ENCODE measurements at places on chromosomes 4 and X.

DNA sequence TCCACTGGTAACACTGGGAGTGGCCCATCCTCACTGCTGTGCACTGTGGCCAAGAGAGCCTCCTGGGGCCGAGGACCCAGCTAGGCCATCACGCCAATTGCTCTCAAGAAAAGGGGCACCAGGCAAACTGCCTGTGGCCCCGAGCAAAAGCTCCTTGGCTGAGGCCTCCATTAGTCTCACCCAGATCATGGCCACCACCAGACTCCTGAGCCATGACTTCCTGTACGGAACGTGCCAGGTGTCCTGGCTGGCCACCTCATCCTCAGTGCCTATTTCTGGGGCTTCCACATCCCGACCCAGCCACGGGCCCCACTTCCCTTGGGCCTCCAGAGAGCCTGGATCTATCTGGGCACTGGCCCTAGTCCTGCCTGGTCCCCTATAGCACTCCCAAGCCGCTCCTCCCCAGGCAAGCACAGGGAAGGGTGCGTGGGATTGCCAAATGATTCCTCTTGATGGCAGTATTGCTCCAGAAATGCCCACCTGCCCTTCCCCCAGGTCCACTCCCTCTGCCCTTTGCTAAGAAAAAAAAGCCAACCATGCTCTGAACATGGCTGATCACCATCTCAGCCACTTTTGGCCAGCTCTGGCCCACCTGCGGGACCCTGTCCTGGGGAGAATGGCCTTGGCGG is 212.6 kb upstream of the AGTR2 start:
- no peak for DNase-seq

DNA sequence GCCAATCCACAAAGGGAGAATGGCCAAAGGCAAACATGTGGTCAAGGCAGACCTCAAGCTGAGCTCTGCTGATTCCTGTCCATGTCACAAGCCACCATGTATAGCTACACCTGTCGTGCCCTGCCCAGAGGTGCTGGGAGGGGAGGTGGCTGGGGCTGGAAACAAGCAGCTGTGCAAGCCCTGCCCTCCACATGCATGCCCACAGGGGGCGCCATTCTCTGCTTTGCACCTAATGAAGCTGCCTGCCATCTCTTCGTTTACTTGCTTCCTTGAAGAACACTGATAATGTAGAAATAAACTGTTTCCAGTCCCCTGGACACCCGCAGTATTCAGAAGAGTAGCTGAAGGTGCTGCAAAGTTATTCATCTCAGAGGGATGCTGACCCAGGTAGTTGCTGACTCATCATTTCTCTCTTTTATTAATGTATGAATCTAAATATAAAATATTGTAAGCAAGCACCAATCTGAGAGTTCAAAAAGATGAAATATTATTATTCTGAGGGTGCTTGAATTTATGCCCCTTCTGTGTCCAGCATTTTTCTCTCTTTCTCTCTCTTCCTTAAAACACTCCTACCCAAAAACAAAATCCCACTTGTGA is 278.6 kb downstream of the ADGRA3 start:
- no peak for DNase-seq

DNA sequence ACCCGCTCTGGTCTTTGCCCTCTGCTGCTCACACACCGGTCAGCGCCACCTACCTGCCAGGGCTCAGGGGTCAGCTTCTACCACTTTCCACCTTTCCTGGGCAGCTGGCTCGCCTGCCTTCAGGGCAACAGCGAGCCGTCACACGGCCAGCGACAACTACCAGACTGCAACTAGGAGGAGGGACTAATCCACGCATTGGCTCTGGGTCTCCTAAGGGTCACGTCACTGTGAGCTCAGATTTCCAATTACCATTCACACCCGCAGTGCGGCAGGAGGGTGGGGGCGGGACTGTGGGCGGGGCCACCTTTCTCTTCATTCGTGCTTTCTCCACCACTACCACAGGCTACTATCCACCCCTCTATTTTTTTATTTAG is at the start of gene BEX5:
TSS of gene BEX5 (minus strand) at position 172 of the 374 bp plus-strand sequence. CDS start 1,712 bp downstream, outside the sequence.
- DNase-seq: peak; percentile 72

DNA sequence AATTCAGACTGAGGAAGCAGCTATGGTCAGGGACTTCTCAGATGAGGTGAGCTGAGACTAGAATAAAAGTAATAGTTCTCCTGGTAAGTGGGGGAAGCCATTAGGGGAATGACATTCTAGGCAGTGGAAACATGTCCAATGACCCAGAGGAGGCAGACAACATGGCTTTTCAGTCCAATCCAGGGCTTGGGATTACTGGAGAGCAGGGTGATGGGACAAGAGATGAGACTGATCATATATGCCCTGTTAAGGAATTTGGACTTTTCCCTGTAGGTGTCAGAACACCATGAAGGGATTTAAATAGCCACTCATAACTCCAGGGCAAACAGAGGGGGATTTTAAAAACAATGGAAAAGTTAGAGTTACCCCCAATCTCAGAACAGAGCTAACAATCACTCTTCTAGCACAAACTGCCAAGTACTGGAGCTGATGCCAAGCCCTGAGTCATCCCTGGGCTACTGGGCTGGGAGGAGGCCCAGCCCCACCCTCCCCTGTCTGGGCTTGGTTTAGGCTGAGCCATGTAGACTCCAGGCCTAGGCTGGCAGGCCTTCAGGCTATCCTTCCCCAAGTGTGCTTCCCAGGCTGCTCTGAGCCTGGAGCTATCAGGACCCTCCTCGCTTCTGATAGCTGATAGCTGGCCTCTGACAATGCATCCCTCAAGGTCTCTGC is 22.7 kb upstream of the MSN start:
- no peak for DNase-seq

DNA sequence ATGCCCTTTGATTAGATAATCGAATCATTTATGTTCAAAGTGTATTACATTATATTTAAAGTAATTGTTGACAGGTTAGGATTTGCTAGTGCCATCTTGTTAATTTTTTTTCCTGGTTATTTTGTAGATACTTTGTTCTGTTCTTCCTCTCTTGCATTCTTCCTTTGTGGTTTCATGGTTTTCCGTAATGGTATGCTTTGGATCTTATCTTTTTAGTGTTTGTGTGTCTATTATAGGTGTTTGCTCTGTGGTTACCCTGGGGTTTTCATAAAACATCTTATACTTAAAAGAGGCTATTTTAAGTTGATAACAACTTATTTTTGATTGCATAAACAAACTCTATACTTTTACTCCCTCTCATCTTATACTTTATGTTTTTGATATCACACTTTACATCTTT is 108.2 kb upstream of the SRD5A3 start:
- DNase-seq: no peak

DNA sequence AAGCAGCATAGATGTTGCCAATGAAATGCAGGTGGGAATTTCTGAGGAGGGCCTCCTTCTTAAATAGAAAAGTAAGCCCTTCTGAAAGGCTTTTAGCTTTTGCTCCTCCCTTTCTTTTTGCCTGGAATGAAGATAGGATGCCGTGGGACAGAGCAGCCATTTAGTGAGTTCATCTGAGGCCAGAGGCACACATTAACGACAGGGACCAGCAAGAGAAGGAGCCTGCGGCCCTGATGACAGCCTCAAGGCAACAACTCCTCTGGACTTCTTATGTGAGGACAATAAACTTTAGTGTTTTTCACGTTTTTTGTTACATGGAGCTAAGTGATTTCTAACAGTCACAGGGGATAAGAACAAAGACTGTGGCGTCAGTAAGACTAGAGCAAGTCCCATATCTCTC is 1.1 kb upstream of the BDH2 start:
- no peak for DNase-seq

- no peak for DNase-seq
Observed at GRCh38 chr4:57504797-57505530, 394.8 kb upstream of the IGFBP7 start.

GRCh38 chr4:20391198-20391597 is 139.5 kb downstream of the SLIT2 start:
- DNase-seq: no peak

DNA sequence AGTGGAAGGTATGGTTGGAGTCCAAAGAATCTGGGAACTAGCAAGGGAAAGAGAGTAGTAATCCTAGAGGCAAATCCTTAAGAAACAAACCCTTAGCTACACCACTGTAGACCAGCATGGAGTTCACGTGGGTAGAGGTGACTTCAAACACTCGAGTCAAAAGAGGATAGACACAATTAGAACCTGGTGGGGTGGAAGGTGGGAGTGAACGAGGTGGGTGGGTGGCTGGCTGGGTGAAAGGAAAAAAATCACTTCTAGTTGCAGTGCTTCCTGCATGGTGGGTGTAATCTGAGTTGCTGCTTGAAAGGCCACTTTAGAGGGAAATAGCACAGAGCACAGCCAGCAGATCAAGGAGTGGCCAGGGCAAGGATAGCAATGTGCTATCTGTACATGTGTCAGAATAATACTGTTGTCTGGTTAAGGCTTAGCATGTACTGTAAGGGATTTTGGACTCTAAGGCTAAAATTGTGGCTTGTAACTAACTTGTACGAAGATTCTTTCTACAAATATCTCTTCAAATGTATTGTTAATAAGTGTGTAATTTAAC is 356.2 kb downstream of the GRIA2 start:
- DNase-seq: no peak

DNA sequence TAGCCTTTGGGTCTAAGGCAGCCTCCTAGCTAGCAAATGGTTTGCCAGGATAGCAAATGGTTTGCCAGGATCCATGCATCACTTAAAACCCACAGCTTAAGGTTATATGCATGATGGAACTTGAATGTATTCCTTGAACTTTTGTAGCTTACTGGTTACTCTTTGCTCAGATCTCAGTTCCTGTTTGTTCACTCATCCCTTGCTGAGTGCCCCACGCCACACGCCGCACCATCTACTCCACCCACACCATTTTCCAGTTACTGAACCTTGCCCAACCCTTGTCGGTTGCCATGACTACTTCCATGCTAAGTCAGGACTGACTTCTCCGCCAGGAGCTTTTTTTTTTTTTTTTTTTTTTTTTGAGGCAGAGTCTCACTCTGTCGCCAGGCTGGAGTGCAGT is 29.5 kb upstream of the XIAP start:
- DNase-seq: no peak

DNA sequence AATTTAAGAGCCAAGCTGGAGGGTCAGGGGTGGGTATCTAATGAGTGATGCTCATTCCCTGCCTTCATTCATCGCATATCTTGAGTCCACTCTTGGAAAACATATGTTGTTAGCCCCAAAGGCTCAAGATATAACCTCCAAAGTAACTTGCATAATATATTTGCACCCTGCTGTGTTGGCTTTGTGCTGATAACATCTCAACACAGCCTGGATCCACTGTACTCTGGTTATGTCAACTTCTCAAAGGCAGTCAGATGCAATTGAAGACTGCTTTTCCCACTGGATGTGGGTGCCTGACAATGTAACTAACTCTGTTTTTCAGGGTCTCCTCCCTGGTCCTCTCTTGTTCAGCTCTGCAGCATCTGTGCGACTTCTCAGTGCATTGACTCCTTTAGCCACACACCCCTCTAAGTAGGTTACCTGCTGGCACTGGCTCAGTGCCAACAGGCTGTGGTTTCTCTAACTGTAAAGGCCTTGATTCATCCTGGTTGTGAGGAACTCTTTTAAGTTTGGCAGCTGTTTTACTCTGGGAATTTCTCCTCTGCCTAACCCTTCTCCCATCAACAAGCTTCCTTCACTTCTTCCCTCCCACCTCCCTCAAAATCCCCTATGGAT is 28.1 kb downstream of the SLC16A2 start:
- DNase-seq: no peak

DNA sequence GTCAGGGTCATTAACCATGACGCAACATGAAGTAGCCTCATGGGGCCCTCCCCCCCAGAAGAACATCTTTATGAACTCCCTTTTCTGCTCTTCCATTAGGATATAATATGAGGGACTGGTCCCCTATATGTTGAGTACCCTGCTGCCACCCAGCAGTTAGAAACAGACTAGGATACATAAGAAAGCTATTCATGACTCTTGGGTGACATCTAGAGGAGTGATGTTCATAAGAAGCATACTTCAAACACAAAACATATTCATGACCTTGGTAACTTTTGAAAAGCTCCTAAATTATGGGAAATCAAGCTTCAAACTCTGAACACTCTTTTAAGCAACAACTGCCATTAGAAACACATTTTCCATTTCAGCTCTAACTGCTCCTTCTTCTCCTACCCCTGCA is 155.2 kb upstream of the SPIN4 start:
- no peak for DNase-seq

DNA sequence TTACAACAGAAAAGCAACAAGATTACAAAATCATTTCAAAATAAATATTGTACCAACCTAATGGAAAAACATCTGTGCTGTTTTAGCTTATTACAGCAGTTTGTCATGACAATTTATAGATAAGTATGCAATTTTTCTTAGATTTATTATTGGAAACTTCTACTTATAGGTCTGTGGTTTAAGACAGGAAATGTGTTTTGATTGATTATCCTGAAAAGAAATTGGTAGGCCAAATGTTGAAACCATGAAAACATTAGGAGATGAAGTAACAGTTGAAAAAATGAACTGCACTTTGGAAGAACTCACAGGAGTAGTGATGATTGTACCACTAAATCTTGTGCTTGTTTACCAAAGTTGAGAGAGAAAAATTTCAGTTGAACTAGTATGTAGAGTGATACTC is 162.2 kb upstream of the GIMD1 start:
- no peak for DNase-seq

DNA sequence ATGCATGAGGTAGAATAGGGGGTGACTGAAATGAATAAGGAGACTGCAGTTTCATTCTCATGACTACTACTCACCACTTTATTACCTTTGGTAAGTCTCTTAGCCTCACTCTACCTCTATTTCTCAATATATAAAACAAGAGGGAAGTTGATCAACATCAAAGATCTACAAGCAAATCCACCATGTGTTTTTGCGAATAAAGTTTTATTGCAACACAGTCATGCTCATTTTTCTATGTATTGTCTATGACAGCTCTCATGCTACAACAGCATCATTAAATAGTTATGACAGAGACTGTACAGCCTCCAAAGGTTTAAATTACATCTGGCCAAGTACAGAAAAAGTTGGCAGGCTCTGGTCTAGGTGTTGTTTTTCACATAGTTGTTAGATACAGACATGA is 72.6 kb upstream of the CPEB2 start:
- no peak for DNase-seq

All from NCI-H524 treated with DMSO at 0.1 percent for 48 hours (cell line).